ENCODE measurements at places on chromosomes 11 and 22.

DNA sequence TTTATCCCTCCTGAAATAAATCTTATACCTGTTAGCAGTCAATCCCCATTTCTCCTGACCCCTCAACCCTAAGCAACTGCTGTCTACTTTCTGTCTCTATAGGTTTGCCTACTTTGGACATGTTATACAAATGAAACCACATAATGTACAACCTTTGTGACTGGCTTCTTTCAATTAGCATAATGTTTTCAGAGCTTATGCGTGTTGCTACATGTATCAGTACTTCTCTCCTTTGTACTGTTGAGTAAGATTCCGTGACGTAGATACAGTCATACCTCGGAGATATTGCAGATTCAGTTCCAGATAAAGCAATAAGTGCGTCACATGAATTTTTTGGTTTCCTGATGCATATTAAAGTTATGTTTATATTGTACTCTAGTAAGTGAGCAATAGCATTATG lies 127.3 kb downstream of the MORC2 start:
- DNase-seq: no peak

GRCh38 chr11:114291381-114291780 lies 4.8 kb upstream of the NNMT start:
- DNase-seq: no peak

- no peak for DNase-seq
Measured at GRCh38 chr22:33401291-33401690, 343.1 kb upstream of the SYN3 start.

DNA sequence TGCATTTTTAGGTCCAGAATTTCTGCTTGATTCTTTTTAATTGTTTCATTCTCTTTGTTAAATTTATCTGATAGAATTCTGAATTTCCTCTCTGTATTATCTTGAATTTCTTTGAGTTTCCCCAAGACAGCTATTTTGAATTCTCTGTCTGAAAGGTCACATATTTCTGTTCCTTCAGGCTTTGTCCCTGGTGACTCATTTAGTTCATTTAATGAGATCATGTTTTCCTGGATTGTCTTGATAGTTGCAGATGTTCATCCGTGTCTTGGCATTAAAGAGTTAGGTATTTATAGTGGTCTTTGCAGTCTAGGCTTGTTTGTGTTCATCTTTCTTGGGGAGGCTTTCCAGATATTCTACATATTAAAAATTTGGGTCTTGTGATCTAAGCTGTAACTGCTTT lies 694.8 kb upstream of the CCDC179 start:
- no peak for DNase-seq

- DNase-seq: no peak
Measured at GRCh38 chr22:41578818-41579217, 10.8 kb downstream of the PMM1 start.

- DNase-seq: no peak
Measured at GRCh38 chr22:42202669-42203068, 67.8 kb downstream of the TCF20 start.

- DNase-seq: no peak
Measured at GRCh38 chr11:82403640-82404305, 329.9 kb downstream of the FAM181B start.

GRCh38 chr11:108591893-108592292 lies 1.7 kb downstream of the EXPH5 start:
- no peak for DNase-seq

DNA sequence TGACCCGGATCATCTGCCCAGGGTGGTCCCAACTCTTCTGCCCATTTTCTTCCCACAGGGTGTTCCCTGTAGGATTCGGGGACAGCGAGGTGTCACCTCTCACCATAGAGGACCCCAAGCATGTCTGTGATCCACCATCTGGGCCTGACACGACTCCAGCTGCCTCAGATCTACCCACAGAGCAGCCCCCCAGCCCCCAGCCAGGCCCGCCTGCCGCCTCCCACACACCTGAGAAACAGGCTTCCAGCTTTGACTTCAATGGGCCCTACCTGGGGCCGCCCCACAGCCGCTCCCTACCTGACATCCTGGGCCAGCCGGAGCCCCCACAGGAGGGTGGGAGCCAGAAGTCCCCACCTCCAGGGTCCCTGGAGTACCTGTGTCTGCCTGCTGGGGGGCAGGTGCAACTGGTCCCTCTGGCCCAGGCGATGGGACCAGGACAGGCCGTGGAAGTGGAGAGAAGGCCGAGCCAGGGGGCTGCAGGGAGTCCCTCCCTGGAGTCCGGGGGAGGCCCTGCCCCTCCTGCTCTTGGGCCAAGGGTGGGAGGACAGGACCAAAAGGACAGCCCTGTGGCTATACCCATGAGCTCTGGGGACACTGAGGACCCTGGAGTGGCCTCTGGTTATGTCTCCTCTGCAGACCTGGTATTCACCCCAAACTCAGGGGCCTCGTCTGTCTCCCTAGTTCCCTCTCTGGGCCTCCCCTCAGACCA lies 24.0 kb downstream of the CSF2RB start:
- no peak for DNase-seq

DNA sequence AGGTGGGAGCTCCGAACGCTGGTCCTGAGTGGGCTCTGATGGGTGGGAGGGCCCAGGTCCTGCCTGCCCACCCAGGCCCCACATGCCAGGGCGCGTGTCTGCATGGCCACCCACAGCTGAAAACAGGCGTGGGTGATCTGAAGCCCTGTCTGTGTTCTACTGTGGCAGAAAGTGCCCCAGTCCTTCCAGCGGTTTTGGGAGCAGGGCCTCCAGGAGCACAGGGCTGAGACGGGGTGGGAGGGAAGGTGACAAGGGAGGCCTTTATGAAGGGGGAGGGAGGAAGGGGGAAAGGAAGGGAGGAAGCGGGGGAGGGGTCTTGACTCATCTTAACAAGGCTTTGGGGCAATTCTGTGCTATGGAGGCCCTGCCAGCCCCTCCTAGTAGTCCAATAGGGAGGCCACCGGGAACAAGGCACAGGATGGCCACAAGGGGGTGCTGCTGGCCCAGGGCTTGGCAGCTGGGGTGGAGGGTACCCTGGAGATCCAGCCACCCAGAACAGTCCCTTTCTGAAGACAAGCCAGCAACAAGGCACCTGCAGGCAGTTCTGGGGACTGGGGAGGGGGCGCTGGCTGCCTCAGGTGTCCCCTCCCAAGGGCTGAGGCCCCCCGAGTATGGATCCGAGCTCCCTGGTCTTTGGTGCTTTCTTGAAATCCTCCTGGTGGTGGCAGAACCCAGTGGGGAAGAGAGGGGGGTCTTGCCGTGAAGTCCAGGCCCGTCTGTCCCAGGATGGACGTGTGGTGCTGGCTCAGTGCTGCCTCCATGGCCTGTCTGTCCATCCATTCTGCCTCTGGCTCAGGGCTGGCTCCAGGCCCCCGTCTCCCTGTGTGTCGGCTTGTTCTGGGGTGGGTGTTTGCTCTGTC lies 6.3 kb upstream of the FADS3 start:
- DNase-seq: peak; percentile 98
